Thoracic aorta (tissue), 2 donors: ENCODE measurements at places on chromosomes 13 and 19. TPM values are rescaled to one million over a fixed set of nuclear protein-coding genes. Genes with fewer than 3 reads are reported as not detected.

The ZNF561 gene
- total RNA-seq = 24.1 TPM

The ZNF471 gene
- 6.2 TPM for total RNA-seq

The TMEM150B gene
- total RNA-seq = not detected

The GIPR gene
- total RNA-seq = 0.14 TPM

The C19orf38 gene
- total RNA-seq = 2.4 TPM

The MATK gene
- 5.4 TPM for total RNA-seq

The SPC24 gene
- total RNA-seq = 2.4 TPM
